Naive thymus-derived CD8-positive, alpha-beta T cell (primary cell): ENCODE measurements at places on chromosomes 7 and 10.

- H3K27ac ChIP-seq, result no peak overlapping the region
- DNase-seq, result no peak
- H3K27me3 ChIP-seq, result peaks cover 8% of the 10 kb centered on the region
- H3K4me3 ChIP-seq, result no peak overlapping the region
Observed at GRCh38 chr7:155234158-155234492, 63.6 kb upstream of the INSIG1 start.

- no peaks in the 10 kb centered on the region for H3K36me3 ChIP-seq
- H3K4me3 ChIP-seq, result no peak overlapping the region
- no peak overlapping the region for H3K27ac ChIP-seq
- no peaks in the 10 kb centered on the region for H3K4me1 ChIP-seq
- DNase-seq, result no peak
- H3K27me3 ChIP-seq, result no peaks in the 10 kb centered on the region
Observed at GRCh38 chr10:60316029-60316428, 73.6 kb downstream of the ANK3 start.

DNA sequence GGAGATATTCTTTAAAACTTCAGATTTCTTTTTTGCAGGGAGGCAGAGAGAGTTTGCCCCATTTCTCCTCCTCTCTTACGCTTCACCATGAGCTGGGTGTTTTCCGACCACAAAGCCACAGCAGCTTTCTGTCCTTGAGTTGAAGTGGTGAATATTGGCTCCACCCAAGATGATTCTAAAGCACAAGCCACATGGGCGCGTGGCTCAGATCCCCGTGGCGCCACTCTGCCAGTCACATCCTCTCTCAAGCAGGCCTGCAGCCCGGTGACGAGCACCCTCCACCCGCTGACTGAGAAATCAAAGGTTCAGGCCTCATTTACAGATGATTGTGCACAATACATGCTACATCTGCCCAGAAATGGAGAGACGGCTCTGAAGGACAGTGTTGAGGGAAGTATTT is 27.6 kb upstream of the RNF32 start:
- peak; percentile 81 for DNase-seq
- peaks cover 28% of the 10 kb centered on the region for H3K4me1 ChIP-seq
- H3K36me3 ChIP-seq, result no peaks in the 10 kb centered on the region
- peaks cover 22% of the 10 kb centered on the region for H3K27me3 ChIP-seq

GRCh38 chr7:44977959-44978335 is 868 bp downstream of the MYO1G start:
- H3K4me1 ChIP-seq, result peaks cover 70% of the 10 kb centered on the region
- peaks cover 45% of the 10 kb centered on the region for H3K36me3 ChIP-seq
- H3K4me3 ChIP-seq, result peak overlapping the region; percentile 94
- H3K27ac ChIP-seq, result peak overlapping the region; percentile 95
- DNase-seq, result peak; percentile 62

DNA sequence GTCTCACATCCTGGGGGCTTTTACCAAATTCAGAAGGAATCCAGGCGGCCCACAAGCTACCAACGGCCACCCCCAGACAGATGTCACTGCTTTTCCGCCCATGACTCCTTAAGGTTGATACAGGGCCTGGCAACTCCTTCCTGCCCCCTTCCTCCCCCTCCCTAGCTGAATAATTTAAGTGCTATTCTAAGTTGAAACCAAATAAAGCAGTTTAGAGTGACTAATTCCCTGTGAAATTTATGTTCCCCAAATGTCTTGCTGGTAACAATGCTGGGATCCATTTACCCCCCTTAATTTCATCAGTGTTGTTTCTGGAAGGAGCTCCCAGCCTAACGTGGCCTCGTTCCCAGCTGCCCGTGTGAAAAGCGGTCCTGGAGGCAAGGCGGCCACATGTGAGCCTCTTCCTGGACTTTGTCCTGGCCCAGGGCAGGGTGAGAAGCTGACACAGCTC is 109.6 kb downstream of the TMEM130 start:
- no peak for DNase-seq
- H3K4me3 ChIP-seq, result no peak overlapping the region
- H3K27me3 ChIP-seq, result peaks cover 37% of the 10 kb centered on the region
- H3K27ac ChIP-seq, result no peak overlapping the region
- H3K4me1 ChIP-seq, result no peaks in the 10 kb centered on the region

- no peak overlapping the region for H3K4me3 ChIP-seq
- no peaks in the 10 kb centered on the region for H3K4me1 ChIP-seq
- no peaks in the 10 kb centered on the region for H3K36me3 ChIP-seq
- DNase-seq, result no peak
Observed at GRCh38 chr7:11749629-11750028, 82.4 kb downstream of the THSD7A start.

DNA sequence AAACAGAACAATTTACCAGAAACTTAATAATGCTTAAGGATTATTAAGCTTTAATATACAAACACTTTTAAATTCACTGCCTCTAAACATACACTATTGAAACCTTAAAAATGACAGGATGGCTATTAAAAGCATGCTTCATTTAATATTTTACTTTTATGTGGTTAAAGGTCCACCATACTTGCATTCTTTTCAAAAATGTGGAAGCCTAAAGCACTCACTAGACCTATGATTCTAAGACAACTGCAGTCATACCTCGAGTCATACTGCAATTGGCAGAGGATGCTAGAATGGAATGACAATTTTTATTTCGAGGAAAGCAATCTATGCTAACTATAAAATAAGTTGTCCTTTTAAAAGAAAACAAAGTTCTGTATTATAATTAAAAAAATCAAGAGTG is 85.3 kb downstream of the PIP4K2A start:
- DNase-seq, result no peak
- H3K4me1 ChIP-seq, result peaks cover 36% of the 10 kb centered on the region
- peak overlapping the region; percentile 94 for H3K27ac ChIP-seq
- H3K36me3 ChIP-seq, result no peaks in the 10 kb centered on the region
- no peak overlapping the region for H3K4me3 ChIP-seq
